ENCODE measurements at places on chromosomes 16 and 17.

GRCh38 chr16:29182501-29182900, 197.6 kb downstream of the LAT start:
- no peak for DNase-seq

DNA sequence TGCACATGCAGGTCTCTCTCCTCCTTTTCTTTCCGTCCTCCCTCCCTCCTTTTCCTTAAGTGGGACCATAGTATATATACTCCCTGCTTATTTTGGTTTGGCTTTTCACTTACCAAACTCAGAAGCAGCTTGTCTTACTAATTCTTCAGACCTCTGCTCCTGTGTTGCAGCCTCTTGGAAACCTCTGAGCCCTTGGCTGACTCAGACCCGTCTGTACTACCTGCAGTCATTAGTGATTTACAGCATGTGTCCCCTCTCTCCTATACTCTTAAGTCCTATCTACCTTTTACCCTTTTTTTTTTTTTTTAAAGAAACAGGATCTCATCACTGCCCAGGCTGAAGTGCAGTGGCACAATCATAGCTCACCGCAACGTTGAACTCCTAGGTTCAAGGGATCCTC, 207.0 kb downstream of the STX8 start:
- no peak for DNase-seq

DNA sequence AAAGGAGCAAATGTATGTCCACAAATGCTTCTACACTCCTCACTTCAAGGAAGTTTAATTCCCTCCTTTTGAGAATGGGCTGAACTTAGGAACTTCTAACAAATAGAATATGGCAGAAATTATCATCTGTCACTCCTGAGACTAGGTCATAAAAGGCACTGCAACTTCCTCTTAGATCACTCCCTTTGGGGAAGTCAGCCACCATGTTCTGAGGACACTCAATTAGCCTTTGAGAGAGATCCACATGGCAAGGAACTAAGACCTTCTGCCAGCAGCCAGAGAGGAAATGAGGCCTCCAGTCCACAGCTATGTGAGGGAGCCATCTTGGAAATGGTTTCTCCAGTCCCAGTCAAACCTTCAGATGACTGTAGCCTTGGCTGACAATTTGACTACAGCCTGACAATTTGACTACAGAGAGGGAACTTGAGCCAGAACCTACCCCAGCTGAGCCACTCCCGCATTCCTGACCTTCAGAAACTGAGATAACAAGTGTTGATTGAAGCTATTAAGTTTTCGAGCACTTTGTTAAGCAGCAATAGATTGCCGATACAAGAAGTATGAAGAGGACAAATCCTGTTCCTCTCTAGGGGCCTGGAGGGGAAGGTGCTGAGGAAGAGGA, 113.4 kb upstream of the SEC14L1 start:
- DNase-seq = no peak

- no peak for DNase-seq
Measured at GRCh38 chr16:19926449-19927390, 42.1 kb upstream of the GPRC5B start.

GRCh38 chr17:63681530-63681929, 18.4 kb downstream of the LIMD2 start:
- DNase-seq = no peak

DNA sequence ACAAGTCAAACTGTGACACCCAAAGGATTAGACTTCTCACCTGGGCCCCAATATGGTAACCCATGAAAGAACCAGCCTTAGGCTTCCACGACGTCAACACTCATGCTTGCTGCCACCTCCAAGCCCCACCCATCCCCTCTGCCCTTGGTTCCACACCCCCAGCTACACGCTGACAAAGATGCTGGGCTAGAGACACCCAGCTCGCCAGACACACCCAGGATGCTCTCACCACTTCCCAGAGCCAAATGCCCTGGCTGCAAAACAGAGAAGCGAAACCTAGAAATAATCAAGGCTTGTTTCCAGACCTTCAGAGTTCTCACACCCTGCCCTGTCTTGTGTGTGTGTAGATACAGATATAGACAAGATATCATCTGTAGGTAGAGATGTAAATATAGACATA, 26.0 kb upstream of the ADCY9 start:
- no peak for DNase-seq

- DNase-seq = no peak
Measured at GRCh38 chr17:76369804-76370203, 14.6 kb upstream of the SPHK1 start.

GRCh38 chr17:72063756-72064450, 56.9 kb upstream of the SOX9 start:
- no peak for DNase-seq

- DNase-seq = no peak
Measured at GRCh38 chr16:81708266-81709015, 70.7 kb upstream of the PLCG2 start.

DNA sequence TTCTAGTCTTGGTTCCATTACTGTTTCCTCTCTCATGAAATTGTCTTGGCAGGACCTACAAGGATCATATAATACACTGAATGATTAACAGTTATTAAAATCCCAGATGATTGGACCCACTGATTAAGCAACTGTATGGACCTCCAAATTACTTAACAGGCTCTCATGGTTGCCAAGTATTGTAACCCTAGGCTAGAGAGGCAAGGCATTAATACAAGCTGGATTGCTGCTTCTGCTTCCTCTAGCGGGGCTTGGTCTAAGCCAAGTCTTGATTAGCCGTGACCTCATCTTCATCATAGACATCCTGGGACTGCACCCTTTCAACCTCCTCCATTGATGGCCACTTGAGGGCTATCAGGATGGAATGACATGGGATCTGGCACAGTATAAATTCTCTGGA, 46.9 kb downstream of the SYCE1L start:
- no peak for DNase-seq

DNA sequence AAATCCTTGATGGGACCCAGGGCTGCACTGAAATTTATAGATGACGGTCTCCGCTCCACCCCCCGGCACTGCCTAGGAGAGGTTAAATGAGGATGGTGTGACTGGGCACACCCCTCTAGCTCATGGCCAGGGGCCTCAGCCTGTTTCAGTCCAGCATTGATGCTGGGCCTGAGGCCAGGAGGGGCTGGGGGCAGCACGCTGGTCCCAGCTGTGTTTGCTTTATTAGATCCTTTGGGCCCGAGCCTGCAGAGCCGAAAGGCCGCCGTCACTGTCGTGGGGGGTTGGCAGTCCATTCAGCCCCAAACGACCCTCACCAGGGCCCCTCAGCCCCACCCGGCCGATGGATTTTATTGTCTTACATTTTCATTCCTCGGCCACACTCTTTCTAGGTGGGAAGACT, 10.8 kb upstream of the DOK4 start:
- DNase-seq = no peak

DNA sequence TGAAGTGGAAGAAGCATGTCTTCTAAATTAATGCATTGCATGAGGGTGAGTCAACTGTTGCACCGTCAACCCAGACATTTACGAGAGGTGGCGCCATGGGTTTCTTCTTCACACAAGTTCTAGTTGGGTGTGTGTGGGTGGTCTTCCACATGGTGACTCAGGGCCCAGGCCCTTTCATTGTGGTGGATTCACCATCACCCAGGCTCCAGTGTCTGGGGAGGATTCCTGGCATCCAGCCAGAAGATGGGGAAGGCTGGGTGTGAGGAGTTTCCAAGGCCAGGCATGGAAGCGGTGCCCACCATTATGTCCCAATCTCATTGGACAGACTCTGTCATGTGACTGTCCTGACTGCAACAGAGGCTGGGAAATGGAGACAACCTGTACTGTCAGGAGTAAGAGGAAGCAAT, 21.4 kb upstream of the JPH3 start:
- no peak for DNase-seq

- DNase-seq = no peak
Measured at GRCh38 chr17:49915670-49916069, 53.3 kb upstream of the DLX4 start.

- no peak for DNase-seq
Measured at GRCh38 chr17:81551458-81552243, 502 bp downstream of the FAAP100 start.

- no peak for DNase-seq
Measured at GRCh38 chr17:50356418-50356817, 10.5 kb downstream of the XYLT2 start.

DNA sequence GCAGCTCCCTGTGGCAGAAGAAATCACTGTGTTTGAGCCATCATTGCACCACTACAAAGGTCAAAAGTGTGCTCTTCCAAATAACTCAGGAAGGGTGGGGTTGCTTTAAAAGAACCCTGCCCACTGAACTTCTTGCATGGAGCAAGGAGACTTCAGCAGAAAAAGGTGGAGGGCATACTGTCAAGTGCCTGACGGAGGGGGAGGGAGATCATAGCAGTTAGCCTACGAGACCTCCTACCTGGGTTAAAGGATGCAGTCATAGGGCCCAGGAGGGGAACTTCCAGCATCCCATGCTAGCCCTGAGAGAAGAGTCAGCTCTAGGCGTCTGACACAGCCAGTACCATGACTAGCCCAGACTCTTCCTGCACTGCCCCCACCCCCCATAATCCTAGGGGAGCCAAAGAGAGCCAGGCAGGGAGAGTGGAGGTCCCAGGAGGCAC, 45.3 kb upstream of the MSI2 start:
- no peak for DNase-seq

- no peak for DNase-seq
Measured at GRCh38 chr17:42282478-42283080, 5.7 kb upstream of the STAT5A start.

DNA sequence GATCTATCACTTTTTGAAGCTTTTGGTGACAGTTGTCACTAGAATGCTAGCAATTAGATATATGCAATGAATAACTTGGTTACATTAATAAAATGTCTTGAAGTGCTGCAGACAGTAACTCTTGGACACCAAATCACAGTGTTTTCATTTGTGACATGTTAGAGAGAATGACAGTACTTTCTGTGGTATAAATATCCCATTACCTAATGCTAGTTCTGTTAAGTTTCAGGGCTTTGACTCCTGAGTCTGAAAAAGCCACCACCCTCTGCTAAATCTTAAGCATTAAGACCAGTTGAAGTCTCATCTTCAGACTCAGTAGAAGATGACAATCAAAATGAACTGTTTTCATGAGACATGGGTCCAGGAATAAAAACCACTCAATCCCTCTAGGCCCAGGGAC, 10.6 kb upstream of the CPHXL2 start:
- no peak for DNase-seq

DNA sequence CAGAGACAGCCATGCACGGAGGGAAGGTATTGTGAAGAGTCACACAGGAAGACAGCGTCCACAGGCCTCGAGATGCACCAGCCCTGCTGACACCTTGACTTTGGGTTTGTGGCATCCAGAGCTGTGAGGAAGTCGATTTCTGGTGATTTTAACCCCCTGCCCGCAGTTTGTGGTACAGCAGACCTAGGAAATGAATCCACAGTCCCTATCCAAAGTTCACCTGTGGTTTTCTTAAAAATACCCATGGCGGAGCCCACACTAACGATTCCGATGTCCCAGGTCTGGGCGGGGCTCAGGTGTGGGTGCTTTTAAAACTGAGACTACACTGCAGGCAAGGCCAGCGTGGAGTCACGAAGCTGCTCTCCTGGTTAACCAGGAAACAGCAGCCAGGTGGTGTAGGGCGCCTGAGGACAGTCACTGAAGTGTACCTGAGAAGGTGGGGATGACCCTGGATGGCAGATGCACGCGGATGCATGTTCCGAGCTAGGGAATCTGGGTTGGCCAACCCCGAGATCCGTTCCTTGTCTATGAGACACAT, 14.4 kb upstream of the MEAK7 start:
- DNase-seq = no peak

DNA sequence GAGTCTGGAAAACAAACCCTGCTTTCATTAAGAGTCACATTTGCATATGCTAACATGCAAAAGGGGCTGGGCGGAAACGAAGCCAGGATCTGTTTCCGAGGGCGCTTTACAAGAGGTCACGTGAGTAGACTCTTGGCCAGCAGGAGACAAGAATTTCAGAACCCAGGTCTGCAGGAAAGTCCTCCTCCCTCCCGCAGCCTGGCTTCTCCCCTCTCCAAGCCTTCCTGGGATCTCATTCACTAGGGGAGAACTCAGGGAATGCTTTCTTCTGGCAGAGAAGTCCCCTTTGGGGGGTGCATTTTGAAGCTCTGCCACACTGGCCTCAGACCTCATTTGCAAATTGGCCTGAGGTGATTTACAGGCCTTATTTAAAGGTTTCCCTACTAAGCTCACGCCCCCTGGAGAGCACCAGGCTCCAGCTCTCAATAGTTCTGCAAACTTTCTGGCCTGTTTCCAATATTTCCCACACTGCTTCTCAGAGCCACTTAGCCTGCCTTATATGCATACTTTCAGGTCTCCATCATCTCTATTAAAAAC, 57.2 kb upstream of the CACNG5 start:
- no peak for DNase-seq

GRCh38 chr17:51951741-51952140, 206.8 kb downstream of the CA10 start:
- DNase-seq = no peak

DNA sequence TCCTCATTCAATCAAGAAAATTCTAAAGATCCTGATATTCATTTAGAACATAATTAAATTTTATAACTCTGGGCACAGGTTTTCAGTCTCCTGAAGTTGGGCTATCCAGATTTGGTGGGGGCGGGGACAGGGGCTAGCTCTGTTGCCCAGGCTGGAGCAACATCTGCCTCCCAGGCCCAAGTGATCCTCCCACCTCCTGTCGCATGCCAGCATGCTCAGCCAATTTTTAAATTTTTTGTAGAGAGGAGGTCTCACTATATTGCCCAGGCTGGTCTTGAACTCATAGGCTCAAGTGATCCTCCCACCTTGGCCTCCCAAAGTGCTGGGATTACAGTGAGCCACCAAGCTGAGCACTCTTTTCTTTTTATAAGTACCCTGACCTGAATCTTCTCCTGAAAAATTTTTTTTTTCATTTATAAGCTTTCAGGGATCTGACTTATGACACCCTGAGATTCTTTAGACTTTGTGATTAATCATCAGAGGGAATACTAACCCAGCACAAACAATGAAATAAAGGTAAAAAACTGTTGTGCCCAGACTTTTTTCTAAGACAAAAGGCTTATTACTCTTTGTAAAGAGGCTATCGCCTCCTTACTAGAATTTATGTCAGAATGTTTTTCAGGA, 62.6 kb downstream of the TUBD1 start:
- DNase-seq = no peak

- no peak for DNase-seq
Measured at GRCh38 chr17:40666331-40666730, 1.4 kb upstream of the KRT222 start.

DNA sequence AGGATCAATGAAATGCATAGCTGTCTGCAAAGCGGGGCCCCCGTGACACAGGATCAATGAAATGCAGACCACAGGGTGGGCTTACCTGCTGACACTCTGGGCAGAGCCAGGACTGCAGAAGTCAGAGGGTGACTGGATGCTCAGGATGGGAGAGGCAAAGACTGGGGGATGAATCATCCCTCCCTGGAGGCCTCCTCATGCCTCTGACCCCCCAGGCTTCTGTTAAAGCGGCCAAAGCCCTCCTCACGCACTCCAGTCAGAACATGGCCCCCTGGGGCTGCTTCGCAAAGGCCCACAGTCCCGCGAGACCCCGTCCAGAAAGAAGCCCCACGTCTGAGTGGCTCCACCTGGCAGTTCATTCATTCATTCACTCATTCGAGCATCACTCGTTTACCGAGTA, 38.4 kb upstream of the FOXF1 start:
- no peak for DNase-seq
